SJSA1 (cell line): ENCODE measurements at places on chromosomes 12 and 14. TPM values are rescaled to one million over a fixed set of nuclear protein-coding genes. Genes with fewer than 3 reads are reported as not detected.

Gene NGB
- not detected in 2 replicates for total RNA-seq

- H3K36me3 ChIP-seq, result no peaks in the 10 kb centered on the region
- peaks cover 44% of the 10 kb centered on the region for H3K4me1 ChIP-seq
- no peak for DNase-seq
These were observed 111.1 kb downstream of the VEZT start for GRCh38 chr12:95328708-95329107.

Gene NABP2
- total RNA-seq, result 47.8 and 55.7 TPM in 2 replicates

DNA sequence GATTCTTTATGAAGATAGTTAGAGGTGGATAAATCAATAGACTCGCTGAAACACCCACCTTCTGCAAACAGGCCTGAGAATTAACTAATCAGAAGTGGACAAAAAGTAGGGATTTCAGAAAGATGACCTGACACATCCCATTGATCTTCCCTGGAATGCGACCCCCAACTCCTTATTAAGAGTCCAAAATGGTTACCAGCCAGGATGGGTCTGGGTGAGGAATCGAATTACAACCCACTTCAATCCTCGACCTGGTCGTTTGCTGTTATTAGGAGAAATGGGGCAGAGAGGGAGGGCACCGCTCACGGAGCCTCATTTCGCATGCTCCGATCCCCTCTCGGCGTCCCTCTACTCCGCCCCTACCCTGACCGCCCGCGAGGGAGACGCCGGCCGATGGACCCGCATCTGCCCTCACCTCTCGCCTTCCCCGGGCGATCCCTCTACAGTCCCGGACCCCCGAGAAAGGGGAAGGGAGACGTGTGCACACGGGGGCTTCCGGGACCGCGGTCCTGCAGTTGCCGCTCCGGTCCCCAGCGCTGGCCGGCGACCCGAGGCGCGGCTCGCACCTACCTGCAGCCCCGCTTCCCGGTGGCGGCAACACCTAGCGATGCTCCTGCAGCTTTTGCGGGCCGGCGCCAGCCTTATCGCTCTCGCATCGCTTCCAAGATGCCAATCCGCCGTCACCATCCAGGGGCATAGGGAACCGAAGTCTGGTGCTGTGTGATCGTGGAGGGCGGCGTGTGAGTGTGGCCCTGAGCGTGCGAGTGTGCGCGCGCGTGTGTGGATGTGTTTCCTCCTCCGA lies 69.3 kb upstream of the USP15 start:
- peaks cover 44% of the 10 kb centered on the region for H3K27me3 ChIP-seq
- no peak for DNase-seq
- peaks cover 11% of the 10 kb centered on the region for H3K4me1 ChIP-seq
- H3K4me3 ChIP-seq, result no peak overlapping the region

GRCh38 chr12:51421266-51421884 lies 3.3 kb upstream of the SLC4A8 start:
- H3K27ac ChIP-seq, result no peak overlapping the region
- peak; percentile 54 for DNase-seq
- H3K4me1 ChIP-seq, result peaks cover 23% of the 10 kb centered on the region
